ENCODE measurements at places on chromosomes 3 and 15.

GRCh38 chr15:62264196-62264595, 99.1 kb upstream of the C2CD4B start:
- no peak for DNase-seq

DNA sequence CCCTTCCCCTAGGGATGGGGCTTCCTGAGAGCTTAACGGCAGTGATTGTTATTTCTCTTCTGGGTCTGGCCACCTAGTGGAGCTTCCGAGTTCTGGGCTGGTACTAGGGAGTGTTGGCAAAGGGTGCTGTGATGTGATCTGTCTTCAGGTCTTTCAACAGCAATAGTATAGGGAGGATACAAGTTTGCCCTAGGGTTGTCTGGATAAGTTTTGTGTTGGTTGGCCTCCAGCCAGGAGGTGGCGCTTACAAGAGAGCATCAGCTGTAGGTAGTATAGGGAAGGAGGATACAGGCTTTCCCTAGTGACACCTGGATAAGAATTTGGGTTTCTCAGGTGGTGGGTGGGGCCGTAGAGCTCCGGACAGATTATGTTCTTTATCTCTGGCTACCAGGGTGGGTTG, 19.2 kb upstream of the CPOX start:
- DNase-seq, result peak; percentile 17

GRCh38 chr3:86743233-86743632, 247.7 kb downstream of the VGLL3 start:
- no peak for DNase-seq

DNA sequence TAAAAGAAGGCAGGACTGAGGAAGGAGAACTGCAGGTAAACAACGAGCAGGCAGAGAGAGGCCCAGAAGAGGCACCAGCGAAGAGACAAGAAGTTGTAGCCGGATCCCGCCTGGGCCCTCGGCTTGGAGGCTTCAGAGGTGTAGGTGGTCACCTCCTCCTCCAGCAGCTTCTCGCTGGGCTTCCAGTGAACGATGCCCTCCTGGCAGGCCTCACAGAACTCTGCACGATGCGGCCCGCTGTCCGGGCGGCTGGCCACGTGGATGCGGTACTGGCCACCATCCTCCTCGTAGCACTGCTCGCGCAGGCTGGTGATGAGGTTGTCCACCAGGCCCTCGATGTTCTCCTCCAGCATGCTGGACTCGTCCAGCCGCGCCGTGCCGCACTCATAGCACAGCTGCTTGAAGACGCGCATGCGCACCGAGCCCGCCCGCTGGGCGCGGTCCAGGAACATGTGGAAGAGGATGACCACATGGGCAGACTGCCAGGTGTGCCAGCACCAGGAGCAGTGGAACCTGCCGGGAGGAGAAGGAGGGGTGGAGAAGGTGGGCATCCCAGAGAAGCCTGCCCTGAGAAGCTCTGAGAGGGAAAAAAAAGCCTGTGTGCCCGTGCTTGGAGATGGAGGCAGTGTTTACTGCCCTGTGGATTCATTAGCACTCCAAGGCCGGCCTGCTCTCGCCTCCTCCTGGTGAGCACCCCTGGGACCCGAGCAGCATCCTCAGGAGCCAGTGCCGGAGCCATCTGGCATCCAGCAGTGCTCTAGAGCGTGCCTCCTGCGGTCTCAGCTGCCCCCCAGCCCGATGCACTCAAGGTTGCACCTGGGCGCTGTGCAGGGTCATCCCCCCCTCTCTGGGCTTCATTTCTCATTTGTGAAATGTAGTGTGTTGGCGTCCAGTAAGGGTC, 3.6 kb downstream of the RTP2 start:
- DNase-seq, result no peak

DNA sequence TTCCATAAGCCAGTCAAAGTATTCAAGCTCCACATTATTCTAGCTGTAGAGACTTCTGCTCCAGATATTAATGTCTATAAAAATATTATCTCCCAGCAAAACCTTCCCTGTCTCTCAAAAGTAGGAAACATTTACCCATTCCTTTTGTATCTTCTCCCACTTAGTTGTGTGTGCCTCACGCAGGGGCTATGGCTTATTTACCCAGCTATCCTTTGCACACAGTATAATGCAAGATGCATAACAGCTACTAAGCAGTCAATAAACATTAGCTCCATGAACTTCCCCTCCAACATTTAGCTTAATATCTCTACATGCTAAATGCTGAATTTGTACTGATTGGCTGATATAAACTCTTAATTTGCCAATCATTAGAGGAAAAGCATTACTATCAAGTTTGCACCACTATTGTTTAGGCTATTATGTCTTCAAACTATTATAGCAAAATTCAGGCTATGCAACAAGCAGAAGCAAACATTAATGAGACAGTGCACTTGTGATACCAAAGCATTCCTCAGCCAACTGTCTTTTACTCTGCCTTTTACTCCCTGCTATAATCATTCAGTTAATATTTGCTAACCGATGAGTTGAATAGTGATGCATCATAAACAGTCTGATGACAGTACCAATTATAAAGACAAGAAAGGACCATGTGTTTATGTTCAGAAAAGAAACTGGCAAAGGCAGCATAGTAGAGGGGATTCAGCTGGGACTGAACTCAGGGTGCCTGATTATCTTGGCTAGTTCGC, 81.2 kb downstream of the PLCH1 start:
- no peak for DNase-seq

GRCh38 chr15:63308491-63308890, 31.1 kb downstream of the APH1B start:
- DNase-seq, result no peak

GRCh38 chr15:90684281-90684680, 32.9 kb upstream of the BLM start:
- DNase-seq, result no peak

DNA sequence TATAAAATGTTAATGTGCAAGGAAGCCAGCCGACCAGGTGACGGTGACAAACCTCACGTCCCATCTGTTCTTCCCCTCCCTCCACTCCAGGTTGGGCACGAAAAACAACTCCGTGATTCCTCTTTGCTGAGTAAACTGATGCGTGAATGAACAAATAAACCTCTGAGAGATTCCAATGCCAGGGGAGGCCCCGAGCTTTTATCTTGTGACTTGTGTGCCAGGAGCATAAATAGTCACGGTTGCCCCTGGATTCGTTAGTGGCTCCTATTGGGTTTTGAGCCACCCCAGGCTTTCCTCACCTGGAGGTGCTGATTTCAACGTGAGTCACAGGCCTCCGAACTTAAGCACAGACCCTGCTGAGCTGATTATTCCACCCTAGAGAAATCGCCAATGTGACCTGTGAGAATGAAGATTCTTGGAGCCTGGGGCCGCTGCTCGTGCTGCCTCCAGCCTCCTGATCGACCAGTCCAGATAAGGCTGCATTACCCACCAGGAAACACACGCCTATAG, 119.2 kb downstream of the SHQ1 start:
- peak; percentile 20 for DNase-seq

DNA sequence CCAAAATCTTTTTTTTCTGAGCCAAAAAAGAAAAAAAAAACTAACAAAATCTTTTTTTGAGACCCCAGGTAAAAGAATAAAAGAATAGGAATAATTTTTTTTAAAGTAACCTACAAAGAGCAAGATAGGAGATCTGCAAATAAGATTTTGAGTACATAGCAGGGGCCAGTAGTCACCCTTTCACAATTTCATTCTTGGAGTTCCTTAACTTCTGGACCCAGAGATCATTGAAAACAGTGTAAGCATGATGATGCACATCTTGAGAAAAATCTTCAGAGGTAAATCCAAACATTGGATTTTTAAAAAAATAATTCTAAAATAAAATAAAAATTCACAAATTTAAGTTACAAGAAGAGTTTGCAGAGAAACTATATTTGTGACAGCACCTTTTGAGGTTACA, 18.8 kb downstream of the TFRC start:
- no peak for DNase-seq

GRCh38 chr15:63384906-63385305, 3.3 kb upstream of the CA12 start:
- DNase-seq, result no peak

- DNase-seq, result no peak
Observed at GRCh38 chr3:164320962-164321361, 757.3 kb downstream of the SI start.

DNA sequence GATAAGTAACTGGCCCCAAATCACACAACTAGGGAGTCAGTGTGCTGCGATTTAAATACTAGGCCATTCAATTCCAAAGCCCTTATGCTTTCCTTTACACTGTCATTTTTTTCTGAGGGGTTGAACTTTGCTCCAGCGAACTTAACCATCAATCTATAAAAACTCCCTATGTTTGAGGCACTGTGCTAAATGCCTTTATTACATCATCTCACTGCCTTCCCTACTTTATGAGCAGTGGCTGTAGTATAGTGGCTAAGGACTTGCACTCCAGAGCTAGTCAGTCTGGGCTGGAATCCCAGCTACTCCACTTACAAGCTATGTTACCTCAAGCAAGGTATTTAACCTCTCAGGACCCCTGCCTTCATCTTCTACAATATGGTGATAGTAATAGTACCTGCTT, 26.9 kb upstream of the WDR72 start:
- DNase-seq, result no peak

- DNase-seq, result no peak
Observed at GRCh38 chr3:31371484-31372177, 161.1 kb upstream of the STT3B start.

GRCh38 chr15:67840749-67841512, 1.1 kb upstream of the RNU6-1 start:
- DNase-seq, result peak; percentile 59

- no peak for DNase-seq
Observed at GRCh38 chr3:145183261-145183660, 977.7 kb downstream of the PLOD2 start.

GRCh38 chr3:189056646-189057335, 115.0 kb upstream of the TPRG1 start:
- DNase-seq, result no peak

DNA sequence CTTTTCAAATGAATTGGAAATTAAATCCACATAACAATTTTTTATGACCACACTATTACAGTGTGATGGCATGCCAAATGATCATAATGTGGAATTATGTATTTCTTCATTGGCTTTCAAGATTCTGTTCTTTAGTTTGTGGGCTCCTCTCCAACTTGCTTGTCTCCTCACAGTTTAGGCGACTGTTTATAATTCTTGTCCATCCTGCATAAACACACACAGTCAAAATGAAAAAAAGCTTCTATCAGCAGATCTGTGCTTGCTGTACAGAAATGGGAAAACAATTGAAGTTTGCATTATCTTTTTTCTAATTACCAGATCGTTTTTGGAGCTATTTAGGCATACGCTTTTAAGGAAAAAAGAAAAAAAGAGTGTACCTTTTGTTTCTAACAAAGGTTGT, 37.0 kb downstream of the OPA1 start:
- no peak for DNase-seq

- DNase-seq, result no peak
Observed at GRCh38 chr15:63134245-63134985, 12.8 kb downstream of the LACTB start.

- no peak for DNase-seq
Observed at GRCh38 chr15:50519740-50520425, 26.6 kb downstream of the USP50 start.

DNA sequence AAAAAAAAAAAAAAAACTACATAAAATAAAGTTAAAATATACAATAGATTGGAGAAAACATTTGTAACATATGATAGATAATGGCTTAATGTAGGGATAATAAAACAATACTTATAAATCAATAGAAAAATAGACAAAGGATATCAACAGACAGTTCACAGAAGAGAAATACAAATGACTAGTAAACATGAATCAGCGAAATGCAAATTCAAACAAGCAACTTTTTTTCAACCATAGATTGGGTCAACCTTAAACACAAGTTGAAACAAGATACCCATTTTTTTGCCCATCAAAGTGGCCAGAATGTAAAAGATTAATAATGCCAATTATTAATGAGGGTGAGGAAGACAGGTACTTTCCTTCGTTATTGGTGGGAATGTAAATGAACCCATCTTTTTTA, 59.9 kb downstream of the ABHD2 start:
- DNase-seq, result no peak

All from SK-N-DZ (cell line).